Neural crest cell (in vitro differentiated cells): ENCODE measurements at places on chromosomes 16 and 17.

GRCh38 chr17:40903129-40903847, 18.2 kb upstream of the KRT20 start:
- DNase-seq, result no peak

GRCh38 chr16:15650019-15650697, at the start of gene NDE1:
Gene NDE1, plus strand, starts transcription at chr16:15650245. Its CDS starts 14,534 bp downstream, at chr16:15664779.
- peak; percentile 86 for DNase-seq

- no peak for DNase-seq
Measured at GRCh38 chr17:13995856-13996271, 73.4 kb upstream of the COX10 start.

- no peak for DNase-seq
Measured at GRCh38 chr16:57366544-57367040, 5.7 kb upstream of the CX3CL1 start.

DNA sequence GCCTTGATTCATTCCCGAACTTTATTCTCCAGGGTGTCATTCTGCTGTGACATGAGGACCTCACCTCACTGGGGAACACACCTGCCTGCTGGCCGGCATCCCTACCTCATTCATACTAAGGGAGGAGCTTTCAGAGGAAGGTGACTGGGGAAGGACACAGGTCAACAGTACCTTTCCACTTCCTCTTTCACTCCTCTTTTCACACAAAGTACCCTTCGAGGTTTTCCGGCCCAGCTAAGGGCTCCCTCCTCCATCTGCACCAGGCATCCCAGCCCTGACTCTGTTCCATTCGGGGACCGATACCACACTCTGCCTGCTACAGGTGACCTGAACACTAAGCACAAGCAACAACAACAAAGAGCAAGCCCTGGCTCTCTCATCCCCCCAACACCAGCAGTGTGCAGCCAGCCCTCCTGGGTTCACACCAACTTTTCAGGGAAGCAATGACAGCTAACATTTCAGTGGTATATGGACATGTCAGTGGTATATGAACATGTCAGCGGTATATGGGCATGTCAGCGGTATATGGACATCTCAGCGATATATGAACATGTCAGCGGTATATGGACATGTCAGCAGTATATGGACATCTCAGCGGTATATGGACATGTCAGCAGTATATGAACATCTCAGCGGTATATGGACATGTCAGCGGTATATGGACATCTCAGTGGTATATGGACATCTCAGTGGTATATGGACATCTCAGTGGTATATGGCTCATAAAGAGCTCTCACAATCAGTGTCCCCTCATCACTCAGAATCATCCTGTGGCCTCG, 16.0 kb downstream of the TRIM25 start:
- no peak for DNase-seq

- DNase-seq, result no peak
Measured at GRCh38 chr16:83307594-83307992, 500.2 kb upstream of the HSBP1 start.

DNA sequence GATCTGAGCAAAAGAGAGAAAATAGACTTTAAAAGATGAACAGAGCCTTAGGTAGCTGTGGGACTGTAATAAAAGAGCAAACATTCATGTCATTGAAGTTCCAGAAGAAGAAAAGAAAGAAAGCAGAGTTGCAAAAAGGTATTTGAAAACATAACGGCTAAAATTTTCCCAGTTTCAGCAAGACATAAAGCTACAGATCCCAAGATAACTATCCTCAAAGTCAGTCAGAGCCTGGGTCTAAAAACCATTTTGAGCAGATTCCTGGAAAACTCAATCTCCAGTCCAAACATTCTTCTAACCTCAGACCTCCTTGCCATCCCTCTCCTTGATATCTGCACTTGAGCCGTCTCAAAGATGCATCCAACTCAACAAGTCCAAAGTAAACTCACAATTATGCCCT, 20.9 kb upstream of the CD300E start:
- DNase-seq, result no peak

DNA sequence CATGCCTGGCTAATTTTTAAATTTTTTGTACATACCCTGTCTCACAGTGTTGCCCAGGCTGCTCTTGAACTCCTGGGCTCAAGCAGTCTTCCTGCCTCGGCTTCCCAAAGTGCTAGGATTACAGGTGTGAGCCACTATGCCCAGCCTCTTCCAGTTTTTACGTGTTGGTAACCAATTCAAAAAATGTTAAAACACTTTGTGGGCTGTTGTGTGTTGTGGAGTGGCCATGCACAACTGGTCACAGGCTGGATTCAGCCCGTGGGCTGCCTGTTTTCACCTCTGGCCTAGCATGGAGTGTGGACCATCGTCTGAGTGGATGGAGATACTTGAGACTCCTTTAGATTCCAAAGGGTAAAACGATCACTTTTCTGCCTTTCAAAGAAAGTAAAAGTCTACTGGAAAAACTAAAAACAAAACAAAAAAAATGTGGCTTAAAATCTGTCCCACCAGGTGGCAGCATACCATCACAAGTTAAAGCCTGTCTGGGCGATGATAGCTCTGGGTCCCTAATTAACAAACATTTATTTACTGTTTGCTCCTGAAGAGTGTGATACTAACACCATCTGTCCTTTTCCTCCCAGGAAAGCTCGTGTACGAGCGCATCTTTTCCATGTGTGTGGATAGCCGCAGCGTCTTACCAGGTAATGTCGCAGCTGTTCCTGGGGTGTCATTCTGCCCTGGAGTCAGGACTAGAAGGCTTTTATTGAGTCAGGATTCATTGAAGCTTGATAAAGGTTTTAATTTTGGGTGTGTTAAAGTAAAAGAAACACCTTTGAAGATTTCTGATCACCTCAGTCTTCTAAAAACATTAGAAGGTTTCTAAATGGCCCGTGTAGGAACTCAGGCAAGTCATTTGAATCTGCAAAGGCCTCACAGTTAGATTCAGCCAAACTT, 45.8 kb downstream of the VPS35L start:
- DNase-seq, result peak; percentile 50

GRCh38 chr17:16909472-16910246, 62.3 kb downstream of the TNFRSF13B start:
- no peak for DNase-seq

DNA sequence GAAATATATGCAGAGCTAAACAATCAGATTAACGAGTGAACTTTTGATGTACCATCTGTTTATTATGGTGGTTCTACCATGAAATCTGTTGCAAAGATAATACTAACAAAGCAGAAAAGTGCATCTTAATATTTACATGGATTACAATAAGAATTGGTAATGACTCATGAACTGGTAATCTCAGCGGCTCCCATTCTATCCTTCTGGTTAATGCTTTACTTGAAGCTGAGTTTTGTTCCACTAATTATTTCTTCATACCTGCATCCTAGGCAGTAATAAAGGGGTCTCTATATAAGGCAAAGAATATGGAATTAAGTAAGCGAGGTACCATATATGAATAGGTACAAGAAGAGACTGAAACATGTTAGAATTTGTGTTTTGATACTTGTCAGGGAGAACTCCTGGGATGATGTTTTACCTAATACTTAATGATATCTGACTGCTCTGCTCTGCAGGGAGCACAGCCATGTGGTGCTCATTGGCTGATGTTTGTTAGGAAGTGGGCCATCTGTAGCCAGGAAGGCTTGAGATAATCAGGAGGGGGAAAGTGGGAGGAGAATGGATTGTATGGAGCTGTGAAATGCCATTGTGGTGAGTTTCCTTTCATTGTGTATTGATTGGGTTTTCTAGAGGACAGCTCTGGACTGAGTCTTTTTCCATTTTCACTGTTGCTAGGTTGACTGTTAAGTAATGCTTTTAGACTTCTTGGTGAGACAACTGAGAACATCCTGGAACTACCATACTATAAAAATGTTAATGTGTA, 52.6 kb downstream of the MAP2K6 start:
- DNase-seq, result no peak

DNA sequence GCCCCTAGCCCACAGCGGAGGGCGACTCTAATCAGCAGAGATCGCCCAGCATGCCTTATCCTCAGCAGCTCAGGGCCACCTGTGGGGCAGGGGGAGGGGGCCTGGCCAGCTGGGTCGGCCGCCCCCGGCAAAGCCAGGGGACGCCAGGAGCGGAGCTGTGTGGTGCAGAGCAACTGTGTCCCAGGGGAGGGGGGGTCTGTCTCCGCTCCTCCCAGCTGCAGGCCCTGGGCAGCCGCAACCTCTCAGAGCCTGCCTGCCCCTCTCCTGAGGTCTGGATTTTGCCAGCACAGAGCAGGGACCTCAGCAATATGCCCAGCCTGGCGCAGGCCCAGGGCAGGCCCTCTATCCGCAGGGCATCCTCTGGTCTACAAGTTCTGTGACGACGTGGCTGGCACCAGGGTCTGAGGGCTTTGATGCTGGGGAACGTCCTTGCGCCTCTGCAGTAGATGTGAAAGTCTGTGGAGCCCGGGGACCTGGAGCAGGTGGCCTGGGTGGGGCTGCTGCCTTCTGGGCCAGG, 36.5 kb upstream of the SLC38A10 start:
- no peak for DNase-seq

- DNase-seq, result no peak
Measured at GRCh38 chr16:69559164-69559563, 6.6 kb upstream of the NFAT5 start.

DNA sequence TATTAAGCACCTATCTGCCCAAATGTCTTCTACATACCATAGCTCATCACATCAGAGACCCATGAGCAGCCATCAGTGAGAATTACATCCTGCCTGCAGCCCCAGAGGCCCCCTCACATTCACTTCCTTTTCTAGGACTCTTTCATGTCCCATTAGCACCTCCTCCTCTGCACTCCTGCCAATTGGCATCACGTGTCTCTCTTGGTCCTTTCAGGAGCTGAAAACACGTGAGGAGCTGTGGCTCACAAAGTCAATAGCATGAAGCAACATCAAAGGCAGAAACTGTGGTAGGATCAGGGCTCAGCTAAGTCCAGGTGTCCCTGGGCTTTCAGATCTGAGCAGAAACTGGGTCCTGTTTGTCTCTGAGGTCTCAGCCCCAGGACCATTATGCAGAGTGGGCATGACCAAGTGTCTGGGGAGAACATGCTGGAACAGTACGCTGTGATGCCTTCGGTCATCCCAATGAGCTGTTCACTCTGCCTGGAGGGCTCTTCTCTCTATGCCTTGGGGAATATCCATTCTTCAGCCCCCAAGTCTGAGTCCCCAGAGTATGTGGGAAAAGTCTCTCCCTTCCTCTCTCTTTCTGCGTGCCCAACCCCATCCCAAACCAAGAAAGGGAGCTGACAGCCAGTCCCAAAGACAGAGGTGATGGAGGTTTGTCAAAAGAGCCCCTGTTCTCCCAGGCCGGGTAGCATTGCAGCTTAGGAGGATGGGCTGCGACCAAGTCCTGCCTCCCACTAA, 457.0 kb upstream of the CDH5 start:
- DNase-seq, result no peak

DNA sequence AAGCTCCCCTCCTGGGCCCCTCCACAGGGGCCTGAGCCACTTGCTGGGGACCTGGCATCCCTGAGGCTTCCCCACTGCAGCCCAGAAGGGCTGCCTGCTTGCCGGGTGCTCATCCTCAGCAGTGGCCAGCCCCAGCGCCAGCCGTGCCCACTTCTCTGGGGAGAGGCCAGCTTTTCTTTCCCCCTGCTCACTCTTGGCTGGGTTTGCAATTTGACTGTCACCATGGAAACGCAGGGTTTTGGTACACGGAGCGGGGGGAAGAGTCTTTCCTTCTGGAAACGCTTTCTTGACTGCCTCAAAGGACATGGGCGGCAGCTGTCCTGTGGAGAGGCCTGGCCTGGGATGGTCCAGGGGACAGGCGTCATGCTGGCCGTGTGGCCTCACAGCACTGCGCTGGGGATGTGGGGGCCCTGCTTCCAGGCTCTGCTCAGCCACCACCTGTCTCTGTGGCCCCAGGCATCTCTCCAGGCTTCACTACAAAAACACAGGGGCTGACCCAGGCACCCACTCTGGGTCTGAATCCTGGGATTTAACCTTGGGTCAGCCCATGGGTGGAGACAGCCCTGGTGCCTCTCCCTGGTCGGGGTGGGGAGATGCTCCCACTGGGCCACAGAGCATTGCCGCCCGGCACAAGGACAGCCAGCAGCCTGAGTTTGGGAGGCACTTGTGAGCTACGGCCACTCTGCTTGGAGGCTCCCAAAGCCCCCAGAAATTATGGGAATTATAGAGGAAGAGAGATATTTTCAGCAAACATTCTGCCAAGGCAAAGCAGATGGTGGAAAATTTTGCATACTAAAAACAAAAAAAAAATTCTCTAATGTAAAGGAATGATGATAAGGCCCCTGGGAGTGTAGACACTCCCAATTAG, 45.9 kb upstream of the DOC2B start:
- DNase-seq, result no peak

DNA sequence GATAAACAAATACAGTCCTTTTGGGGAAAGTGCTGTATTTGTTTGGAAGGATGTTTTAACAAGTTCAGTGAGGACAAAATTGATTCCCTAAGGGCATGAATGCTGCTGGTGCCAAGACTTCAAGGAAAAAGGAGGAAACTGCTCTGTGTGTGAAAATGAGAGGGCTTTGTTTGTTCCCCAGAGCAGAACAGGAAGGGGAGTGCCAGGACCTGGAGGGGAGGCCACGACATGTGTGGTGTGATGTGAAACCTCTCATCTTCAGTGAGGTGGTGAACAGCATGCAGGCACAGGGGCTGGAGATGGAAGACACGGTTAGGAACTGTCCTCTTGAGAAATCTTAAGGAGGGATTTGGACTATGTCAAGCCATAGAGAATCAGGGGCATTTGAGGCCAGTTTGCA, 46.6 kb upstream of the GRIN2A start:
- no peak for DNase-seq

DNA sequence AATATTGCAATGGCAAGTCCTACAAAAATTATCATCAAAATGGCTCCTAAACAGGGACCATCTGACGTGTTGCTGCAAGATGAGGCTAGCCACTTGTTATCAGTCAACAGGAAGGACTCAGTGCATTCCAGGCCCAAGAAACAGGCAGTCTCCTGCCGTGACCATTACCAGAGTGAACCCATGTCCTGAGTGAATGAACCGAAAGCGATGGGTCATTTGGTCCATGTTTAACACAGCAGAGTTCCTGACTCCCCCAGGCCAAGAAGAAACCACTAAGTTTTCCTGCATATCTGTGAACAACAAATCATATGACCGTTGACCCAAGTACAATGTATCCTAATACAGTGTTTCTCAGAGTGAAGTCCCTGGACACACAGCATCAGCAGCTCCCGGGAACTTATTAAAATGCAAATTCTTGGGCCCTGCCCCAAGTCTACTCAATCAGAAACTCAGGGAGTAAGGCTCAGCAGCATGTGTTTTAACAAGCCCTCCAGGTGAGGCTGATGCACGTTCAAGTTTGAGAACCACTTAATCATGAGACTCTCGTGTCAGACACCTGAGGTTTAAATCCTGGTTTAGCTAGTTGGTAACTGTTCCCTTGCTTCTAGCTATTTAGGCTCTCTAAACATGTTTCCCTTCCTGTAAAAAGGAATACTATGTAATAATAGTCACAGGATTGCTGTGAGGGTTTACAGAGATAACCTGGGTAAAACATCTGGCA, 429.4 kb upstream of the MAF start:
- DNase-seq, result no peak

- no peak for DNase-seq
Measured at GRCh38 chr17:12964162-12964561, 53.7 kb downstream of the ELAC2 start.

GRCh38 chr16:2253293-2253692, 1.9 kb upstream of the ECI1 start:
- no peak for DNase-seq
